ENCODE measurements at places on chromosomes 13 and 19.
A peak's percentile ranks its signal among the peaks of the same experiment; 100 is the strongest.

GRCh38 chr13:41150058-41150457 lies 17.5 kb upstream of the KBTBD6 start:
- DNase-seq: no peak

DNA sequence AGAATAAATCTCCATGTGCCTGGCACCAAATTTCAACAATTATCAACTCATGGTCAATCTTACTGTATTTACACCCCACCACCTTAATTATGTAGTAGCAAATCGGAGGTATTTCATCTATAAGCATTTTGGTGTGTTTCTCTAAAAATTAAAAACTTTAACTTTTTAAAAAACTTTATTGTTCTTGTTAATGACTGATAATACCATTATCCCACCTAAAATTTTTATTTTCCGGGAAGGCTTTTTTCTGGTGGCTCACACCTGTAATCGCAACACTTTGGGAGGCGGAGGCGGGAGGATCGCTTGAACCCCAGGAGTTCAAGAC lies 453 bp upstream of the PDCD2L start:
- no peak for DNase-seq

- DNase-seq: no peak
These were observed 1617.1 kb downstream of the PCDH9 start for GRCh38 chr13:65613004-65613403.

GRCh38 chr19:34662919-34663318 lies 14.0 kb downstream of the SCGB2B2 start:
- DNase-seq: peak; percentile 38

GRCh38 chr13:99987154-99988019 lies 5.8 kb downstream of the ZIC2 start:
- no peak for DNase-seq

GRCh38 chr19:756236-756635 lies 5.3 kb downstream of the MISP start:
- DNase-seq: no peak

DNA sequence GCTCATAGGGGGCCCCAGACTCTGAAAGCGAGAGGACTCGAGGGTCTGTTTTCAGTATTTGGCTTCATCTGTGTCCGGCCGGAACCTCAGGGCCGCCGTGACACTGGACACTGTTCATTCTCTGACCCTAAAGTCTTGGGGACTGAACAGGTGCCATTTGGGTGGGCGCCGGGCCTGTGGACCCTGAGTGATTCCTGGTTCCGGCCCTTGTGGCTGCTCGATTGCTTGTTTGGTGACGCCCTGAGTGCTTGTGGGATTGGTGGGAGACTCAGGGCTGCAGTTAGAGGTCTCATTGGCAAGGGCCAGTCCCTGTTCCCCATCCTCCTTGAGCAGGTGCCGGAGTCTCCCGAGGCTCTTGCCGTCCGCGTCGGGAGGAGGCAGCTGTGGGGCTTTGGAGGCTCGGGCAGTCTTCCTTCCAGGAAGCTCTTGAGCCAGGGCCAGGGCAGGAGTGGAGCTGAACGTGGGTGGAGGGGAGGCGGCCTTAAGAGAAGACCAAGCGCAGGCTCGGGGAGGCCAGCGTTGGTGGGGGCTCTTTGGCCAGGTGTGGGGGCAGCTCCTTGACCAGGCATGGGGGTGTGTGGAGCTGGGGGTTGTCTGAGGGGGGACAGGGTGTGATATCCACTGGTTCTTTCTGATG lies 4.7 kb downstream of the PTBP1 start:
- DNase-seq: no peak

DNA sequence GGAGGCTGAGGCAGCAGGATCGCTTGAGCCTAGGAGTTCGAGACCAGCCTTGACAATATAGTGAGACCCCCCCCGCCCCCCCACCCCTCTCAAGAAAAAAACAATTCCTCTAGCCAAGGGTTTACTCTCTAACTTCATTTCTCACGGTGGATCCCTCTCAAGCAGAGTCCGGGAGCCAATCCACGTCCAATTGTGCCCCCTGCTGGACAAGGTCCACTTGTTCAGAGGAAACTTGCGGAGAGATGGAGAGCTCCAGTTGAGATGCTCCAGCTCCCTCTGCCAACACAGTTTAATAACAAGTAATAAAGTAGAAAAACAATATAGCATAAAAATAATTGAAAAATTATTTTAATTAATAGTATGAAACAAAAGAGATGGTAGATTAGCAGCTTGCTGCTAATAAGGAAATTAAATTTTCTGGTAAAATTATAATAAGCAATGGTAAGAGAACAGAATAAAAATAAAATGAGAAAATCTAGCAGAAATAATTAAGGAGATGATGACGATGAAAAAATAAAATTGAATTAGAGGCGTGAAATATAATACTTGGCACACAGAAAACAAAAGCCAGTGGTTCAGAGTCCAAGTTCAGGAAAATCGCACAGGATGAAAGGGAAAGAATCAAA lies 14.5 kb upstream of the SIGLEC14 start:
- peak; percentile 67 for DNase-seq

DNA sequence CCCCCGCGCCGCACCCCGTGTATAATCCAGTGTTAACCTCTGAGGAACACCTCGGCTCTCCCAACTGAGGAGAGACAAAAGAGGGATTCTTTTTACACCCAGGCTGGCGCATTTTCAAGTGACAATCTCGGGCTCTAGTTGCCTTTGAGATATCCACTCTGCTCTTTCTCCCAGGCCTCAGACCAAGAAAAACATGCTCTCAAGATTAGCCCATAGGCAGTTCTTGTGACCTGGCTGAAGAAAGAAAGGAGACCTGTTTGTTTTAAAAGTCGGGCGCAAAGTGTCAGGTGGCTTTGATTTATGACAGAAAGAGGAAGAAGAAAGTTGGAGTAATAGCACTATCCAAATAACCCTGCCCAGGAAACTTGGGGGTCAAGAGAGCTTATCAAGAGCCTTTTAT lies 27.3 kb downstream of the SHISA2 start:
- no peak for DNase-seq

DNA sequence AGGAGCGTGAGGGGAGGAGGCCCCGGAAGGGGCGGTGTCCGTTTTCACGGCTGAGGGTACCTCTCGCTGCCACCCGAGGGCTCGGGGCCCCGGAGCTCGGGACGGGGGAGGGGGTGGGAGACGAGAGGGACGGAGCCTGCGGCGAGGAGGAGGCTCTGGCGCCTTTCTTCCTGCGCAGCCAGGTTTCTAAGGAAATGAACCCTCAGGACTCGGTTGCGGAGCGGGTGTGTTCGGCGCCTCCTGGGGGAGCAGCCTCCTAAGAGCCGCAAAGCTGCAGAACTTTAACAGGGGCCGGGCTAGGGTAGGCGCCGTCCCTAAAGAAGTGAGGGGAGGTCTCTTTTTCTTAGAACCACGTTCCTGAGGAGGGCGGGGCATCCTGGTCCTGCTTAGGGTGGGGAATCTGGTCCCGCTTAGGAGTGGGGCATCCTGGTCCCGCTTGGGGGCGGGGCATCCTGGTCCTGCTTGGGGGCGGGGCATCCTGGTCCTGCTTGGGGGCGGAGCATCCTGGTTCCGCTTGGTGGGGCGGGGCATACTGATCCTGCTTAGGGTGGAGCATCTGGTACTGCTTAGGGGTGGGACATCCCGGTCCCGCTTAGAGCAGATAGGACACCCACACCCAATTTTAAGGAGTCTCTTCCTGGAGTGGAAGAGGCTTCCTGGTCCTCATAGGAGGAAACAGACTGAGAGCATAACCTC lies 6.2 kb downstream of the SYT5 start:
- DNase-seq: no peak

GRCh38 chr13:113045251-113046127 lies 60.1 kb upstream of the F7 start:
- DNase-seq: no peak

DNA sequence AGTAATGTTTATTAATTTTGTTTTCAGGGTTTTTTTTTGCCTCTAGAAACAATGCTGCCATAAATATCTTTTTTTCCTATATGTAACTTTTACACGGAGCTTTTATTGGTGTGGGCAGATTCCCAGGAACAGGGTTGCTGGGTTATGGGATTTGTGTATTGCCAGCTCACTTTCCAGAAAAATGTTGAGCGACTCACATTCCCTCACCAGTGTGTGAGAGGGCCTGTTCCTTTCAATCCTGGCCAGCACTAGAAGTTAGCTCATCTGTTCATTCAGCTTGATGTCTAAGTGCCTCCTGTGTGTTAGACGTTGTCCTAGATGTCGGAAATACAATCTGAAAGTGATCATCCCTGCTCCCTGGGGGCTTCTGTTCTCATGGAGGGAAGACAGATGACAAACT lies 2.6 kb downstream of the ZNF71 start:
- DNase-seq: no peak

GRCh38 chr13:109986851-109987250 lies 200.5 kb upstream of the IRS2 start:
- DNase-seq: no peak

GRCh38 chr19:56176881-56177280 lies 1.1 kb downstream of the GALP start:
- no peak for DNase-seq

DNA sequence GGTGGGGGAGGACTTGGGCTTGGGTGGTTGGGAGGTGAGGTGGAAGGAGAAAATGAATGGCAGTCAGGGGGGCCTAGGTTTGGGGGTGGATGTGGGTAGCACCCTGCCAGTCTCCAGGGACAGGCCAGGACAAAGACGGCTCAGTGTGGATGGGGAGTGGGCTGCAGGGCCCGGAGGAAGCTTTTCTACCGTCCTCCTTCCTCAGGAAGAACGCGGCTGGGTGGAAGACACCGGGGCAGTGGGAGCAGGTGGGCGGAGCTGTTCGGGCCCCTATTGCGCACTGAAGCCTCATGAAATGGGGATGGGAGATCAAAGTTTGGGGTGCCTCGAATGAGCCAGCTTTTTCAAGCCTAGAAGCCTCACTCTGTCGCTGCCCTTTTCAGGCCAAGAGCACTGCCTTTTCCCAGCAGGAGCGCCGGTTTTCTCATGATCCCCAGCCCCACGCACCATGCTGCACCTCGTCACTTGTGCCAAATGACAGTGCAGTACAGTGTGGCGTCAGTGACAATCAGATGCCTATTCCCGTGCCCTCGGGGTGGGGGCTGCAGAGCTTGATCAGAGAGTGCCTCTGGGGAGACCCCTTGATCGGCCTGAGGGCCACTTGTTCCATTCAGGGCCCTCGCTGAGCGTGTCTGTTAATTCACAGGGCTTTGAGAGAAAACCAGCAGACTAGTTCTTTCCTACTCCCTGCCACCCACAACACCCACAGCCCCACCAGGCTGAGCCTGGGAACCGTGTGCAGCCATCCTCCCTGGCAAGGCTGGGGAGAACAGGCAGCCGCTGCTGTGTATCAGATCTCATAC lies 1.5 kb downstream of the CALM3 start:
- peak; percentile 24 for DNase-seq

DNA sequence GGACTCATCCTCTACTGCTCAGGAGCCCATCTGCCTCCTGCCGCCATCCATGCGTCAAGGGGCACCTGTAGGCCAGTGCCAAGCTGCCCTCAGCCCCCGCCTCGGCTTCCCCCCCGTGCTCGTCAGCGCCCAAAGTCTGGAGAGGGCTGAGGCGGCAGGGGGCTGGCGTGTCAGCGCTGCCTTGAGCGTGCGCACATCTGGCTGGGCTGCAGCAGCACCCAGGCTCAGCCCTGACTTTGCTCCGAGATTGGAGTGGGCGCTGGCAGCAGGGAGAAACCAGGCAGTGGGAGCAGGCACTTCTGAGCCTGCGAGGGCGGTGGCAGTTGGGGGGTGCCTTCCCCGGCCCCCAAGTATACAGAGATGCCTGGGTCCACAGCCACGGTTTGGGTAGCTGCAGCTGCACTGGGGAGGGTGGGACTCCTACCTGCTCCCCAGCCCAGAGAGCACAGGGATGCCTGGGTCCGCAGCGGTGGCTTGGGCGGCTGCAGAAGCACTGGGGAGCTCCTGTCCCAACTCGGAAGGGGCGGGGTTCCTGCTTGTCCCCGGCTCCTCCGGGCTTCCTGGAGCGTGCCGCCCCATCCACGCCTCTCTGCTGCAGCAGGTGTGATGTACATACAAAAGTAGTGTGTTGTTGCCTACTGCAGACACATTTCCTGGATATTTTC lies 44.8 kb upstream of the LPAR6 start:
- DNase-seq: no peak

DNA sequence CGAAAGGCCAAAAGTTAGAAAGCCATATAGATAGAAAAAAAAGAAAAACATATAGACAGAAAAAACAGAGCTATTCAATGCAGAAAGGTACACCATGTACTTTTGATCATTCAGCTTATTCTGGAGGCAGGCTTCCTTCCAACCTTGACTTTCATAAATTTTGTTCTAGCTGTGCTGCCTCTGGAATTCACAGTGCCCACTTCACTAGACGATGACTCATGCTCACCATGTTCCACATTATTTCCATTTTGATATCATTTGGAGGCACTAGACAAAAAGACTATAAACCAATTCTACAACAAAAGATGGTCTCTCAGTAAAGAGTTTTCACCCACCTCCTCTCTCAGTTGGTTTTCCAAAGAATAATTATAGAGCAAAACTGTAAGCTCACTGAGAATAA lies 229.0 kb upstream of the IPO5 start:
- no peak for DNase-seq

DNA sequence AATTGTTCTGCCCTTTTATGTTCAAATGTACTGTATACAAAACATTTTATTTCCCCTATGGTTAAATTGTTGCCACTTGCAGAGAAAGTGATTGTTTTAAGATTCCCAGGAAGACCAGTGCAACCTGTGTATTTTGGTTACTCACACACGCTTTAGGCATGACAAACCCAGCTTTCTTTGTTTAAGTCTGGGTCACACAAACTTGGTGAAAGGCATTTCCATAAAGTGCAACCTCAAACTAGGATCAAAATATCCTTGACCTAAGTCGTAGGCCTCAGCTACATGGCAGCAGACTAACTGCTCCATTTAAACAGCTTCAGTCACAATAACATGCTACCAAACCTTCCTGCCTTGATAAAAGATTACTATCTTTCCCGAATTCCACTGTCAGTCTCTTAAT lies 639.0 kb upstream of the PRR20A start:
- DNase-seq: no peak

DNA sequence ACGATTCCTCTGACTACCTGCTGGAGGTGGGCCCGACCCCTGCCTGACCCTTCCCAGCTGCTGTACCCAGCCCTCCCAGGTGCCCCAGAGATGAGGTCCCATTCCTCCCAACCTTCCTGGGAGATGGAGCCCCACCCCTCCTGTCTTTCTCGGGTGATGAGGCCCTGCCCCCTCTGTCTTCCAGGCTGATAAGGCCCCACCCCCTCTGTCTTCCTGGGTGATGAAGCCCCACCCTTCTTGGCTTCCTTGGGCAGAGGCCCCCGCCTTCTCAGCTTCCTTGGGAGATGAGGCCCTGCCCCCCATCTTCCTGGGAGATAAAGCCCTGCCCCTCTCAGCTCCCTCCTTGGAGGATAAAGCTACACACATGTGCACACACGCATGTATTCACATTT lies 47.9 kb downstream of the CERS4 start:
- DNase-seq: no peak

- no peak for DNase-seq
These were observed 322.7 kb upstream of the SLITRK6 start for GRCh38 chr13:86121881-86122280.

GRCh38 chr13:106709522-106709921 lies 141.6 kb upstream of the ARGLU1 start:
- DNase-seq: no peak

Measured in GM13976 (cell line).